CD4-positive, alpha-beta T cell treated with Interleukin-4 for 1 hour (primary cell): ENCODE measurements at places on chromosomes 11 and 22.

GRCh38 chr22:49587421-49587820 is 240.3 kb downstream of the BRD1 start:
- no peak for DNase-seq

DNA sequence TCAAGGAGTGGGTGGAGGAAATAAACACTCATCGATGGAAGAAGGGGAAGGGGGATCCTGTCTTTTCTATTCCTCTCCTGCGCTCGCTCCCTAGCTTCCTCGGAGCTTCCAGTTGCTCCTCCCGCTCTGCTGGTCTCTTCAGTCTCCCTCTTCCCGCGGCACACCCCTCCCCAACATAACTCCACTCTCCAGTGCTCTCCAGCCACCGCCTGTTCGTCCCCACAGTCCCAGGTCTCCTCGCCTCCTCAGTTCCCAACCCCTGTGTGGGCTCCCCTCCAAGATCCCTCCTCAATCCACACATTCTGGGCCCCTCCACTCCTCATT is 438 bp downstream of the ZW10 start:
- no peak for DNase-seq

DNA sequence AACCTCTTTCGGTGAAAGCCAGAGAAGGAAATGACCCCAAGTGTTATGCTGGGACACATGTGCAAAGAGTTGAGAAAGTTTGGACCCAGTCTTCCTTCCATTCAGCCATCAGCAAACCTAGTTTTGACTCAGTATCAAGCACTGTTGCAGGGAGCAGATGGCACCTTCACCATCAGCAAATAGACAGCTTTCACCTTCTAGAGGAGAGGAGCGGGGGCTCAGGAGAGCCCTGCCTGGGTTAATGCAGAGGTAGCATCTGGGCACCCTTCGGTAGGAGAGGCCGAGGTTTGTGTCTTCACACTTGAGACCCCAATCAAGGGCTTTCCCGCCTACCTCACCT is 16.2 kb upstream of the MFRP start:
- no peak for DNase-seq

- no peak for DNase-seq
Observed at GRCh38 chr11:79121351-79121750, 319.5 kb downstream of the TENM4 start.

DNA sequence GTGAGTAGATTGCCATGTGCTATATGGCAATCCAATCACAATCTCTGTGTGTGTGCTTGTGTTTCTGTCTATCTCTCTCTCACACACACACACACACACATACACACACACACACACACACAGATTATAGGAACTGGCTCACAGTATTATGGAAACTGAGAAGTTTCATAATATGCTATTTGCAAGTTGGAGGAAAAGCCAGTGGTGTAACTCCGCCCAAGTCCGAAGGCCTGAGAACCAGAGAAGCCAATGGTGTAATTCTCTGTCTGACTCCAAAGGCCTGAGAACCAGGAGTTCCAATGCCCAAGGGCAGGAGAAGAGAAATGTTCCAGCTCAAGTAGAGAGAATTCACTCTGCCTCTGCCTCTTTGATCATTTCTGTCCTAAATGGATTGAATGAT is 37.2 kb downstream of the GLYATL2 start:
- DNase-seq: no peak

- DNase-seq: no peak
Observed at GRCh38 chr11:93216511-93217101, 18.8 kb upstream of the SLC36A4 start.

- peak; percentile 35 for DNase-seq
Observed at GRCh38 chr22:39567135-39567946, 3.2 kb upstream of the CACNA1I start.

DNA sequence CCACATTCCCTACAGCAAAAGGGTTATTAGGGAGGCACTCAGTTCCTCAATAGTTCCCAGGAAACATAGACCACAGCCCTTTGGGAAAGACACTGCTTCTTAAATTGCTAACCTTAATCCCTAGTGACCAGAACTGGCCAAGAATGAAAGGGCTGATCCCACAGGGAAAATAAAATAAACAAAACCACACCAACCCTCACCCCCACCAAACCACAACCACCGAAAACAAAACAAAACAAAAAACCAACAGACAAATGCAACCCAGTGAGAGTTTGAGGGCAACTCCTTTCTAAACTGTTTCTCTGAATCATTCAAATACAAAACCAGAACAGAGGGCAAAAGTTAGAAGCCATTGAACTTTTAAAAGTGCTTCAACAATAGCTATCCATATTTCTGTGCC is 57.2 kb downstream of the NAV2 start:
- no peak for DNase-seq

- no peak for DNase-seq
Observed at GRCh38 chr11:105767931-105768330, 158.1 kb downstream of the GRIA4 start.

DNA sequence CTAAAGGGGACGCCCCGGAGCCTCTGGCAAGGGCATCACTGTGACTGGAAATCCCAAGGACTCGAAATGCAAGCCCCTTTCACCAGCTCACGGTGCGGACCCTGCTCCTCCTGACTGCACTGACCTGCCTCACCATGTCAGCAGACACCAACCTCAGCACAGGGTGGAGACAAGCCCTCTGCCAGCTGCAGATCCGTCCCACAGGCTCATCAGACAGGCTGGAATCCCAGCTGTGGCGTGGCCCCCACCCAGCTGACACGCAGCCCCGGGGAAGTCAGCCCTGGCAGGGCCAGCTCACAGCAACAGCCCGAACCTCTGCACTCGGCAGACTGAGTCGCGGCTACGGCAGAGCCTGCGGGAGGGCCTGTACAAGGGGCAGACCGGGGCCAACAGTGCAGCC is 36.8 kb downstream of the BRD1 start:
- no peak for DNase-seq

DNA sequence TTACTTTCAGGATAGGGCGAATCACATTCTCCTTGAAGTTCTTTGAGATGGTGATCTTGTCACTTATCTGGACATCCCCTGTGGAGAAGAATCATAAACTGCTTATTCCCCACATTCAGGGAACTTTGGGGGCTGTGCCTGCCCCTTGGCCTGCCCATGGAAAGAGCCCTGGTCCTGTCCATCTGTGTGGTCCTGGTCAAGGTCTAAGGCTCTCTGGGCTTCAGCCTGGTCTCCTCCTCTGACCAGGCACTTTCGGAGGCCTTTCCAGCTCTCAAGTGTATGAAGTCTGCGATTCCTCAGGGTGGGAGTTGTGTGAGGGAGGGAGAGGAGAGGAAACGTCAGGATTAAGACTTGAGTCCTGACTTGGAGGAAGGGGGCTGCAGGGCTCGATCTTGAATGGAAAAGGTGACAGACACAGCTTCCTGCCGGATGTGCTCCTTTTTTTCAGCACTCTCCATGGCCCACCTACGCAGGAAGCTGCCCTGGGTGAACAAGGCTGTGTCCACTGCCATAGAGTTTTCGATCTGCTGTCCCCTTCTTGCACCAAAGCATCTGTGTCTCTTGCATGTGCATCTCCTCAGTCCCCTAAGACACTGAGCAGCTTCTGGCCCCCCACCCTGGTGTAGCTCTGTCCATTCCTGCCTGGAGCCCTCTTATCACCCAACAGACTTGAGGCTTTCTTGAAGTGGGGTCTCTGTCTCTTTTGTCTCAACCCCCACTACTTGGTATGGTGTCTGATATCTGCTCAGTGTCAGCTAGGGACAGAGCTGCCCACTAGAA is 50.8 kb upstream of the PHOX2A start:
- no peak for DNase-seq

DNA sequence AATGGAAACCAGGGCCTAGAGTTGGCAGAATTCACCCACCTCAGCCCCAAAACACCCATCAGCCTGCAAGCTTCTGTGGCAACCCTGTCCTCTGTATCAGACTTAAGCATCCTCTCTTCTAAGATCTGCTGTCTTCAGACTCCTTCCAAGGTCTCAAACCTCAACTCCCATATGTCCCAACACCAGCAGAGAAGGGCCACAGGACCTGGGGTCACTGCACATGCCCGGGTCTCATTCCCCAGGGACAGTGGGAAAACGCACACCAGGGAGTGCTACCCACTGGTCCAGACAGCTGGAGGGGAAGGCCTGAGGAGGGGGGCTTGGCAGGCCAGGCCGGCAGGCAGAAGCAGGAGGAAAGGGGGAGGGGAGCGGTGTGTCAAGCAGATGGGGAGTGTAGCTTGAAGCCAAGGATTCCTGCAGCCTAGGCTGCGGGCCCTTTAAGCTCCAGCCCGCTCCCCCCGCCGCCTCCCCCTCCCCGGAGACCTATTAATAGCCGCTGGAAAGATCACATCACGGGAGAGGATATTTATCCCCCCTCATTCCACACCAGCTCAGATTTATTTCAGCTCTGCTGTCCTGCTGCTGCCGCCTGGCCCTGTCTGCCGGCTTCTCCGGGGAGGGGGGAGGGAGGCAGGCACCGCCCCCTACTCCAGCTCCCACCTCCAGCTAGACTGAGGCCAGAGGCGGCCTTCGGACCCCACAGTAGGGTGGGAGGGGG is 16.7 kb downstream of the BCL9L start:
- no peak for DNase-seq

DNA sequence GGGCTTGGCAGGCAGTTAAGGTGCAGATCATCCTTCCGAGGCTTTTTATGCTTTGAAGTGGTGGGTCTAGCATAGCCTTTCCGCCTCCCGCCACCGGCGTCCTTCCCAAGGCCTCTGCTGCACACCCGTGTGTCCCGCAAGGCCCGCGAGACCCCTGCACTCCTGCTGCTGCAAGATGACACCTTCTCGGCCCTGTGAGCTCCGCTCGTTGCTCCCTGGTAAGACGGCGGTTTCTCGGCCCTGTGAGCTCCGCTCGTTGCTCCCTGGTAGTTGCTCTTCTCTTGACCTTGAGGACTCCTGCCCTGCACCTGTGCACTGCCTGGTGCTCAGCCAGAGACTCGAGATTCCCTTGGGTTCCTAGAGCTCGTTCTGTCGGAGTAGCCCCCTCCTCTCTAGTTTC is 17.9 kb upstream of the TRMU start:
- no peak for DNase-seq

GRCh38 chr11:112822478-112823274 is 138.5 kb upstream of the NCAM1 start:
- DNase-seq: no peak

GRCh38 chr11:17287058-17287457 is 10.5 kb downstream of the NUCB2 start:
- DNase-seq: peak; percentile 38

- no peak for DNase-seq
Observed at GRCh38 chr11:82899957-82900276, 313 bp downstream of the PRCP start.

DNA sequence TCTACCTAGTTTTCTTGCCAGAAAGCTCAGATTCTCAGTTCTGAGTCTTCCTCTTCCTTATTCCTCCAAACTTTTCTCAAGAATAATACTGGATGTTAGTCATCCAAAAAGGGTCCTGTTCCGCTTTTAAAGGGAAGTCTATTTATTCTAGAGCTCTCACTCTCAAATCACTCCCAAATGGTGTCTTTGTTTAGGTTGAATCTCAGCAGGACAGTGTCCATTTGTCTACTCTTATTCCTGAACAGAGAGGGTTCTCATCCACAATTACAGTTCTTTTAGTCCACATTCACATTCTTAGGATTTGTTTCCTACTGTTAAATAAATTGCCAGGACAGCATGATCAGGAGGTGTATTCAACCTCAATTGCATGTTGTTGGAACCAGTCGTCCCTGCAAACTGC is 61.3 kb downstream of the MUC15 start:
- no peak for DNase-seq

DNA sequence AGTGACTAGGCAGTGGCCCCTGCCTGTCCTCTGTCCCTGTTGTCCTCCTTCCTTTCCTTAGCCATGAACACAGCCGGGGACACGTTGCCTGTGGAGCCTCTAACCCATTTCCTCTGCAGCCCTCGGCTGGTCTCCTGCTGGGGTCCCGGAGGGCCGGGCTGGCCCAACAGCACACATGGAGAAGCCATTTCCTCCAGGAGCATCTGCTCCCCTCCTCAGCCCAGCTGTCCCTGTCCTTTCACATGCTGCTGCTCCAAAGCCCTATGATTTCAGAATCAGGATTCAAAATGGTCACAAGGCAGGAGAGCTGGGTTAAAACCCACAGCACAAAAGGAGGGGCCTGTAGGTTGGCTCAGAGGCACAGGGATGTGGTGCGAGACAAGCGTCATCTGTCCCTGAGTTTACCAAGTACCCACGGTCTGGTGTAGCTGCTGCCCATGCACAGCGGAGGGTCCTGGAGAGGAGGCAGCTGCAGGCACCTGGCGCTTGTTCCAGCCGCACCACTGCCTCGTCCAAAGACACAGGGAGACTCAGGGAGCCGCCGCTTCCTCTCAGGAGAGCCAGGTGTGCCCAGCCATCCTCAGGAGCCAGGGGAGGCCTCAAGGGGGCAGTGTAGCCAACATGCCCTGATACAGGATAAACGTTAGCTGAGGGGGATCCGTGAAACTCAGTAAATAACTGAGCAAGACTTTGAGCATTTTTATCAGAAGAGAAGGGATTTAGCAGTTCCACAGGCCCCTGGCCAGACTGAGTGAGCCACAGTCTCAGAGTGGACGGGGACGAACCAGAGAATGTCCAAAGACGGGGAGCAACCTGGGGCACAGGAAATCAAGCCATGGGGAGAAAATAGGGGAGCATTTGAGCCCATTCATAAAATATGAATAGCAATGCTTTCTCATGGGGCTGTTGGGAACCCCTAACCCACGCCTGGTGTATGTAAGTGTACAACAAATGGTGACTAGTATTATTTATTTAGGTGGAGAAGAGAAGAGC is 3.9 kb upstream of the VSIG10L2 start:
- DNase-seq: peak; percentile 33

GRCh38 chr22:22030493-22031182 is 48.1 kb upstream of the TOP3B start:
- DNase-seq: no peak

GRCh38 chr11:110077346-110077745 is 15.8 kb upstream of the ZC3H12C start:
- no peak for DNase-seq

DNA sequence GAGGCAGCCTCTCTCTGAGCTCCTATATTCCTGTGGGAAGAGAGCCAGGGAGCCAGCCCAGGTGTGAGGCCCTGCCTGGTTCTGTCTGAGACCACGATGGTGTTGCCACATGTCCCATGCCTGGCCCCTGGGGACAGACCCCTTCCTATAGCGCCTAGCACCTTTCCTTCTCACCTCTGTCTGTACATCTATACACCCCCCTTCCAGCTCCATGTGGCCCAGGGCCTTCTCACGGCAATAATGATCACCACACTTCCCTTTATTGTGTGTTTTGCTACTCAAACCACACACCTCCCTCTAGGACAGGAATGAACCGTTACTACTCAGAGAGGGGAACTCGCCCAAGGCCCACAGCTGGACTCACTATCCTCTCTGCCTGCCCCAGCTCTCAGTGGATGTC is 12.8 kb downstream of the CD82 start:
- no peak for DNase-seq

DNA sequence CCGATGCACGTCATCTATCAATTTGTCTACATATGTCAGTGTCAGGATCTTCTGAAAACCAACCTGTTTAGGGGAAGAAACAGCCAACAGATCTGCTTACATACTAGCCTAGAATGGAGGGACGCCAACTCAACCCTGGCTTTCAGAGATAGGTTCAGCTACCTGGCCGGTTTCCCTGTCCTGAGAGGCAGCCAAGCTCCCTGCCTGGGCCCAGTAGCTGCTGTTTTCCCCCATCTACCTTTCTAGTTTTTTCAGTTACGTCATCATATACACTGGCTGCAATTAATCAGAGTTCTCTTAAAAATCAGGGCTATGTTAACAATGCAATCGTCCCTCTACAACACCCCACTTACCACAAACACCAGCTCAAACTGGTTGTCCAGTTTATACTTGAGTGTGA is 1.0 kb downstream of the SRPRA start:
- no peak for DNase-seq
